ENCODE measurements at places on chromosomes 2 and 18.

- DNase-seq = peak; percentile 32
Measured at GRCh38 chr2:105866216-105867185, 121.8 kb downstream of the NCK2 start.

- DNase-seq = no peak
Measured at GRCh38 chr2:21260311-21260710, 136.5 kb downstream of the TDRD15 start.

GRCh38 chr2:53786352-53786704 is 425 bp downstream of the ASB3 start:
- DNase-seq = no peak

DNA sequence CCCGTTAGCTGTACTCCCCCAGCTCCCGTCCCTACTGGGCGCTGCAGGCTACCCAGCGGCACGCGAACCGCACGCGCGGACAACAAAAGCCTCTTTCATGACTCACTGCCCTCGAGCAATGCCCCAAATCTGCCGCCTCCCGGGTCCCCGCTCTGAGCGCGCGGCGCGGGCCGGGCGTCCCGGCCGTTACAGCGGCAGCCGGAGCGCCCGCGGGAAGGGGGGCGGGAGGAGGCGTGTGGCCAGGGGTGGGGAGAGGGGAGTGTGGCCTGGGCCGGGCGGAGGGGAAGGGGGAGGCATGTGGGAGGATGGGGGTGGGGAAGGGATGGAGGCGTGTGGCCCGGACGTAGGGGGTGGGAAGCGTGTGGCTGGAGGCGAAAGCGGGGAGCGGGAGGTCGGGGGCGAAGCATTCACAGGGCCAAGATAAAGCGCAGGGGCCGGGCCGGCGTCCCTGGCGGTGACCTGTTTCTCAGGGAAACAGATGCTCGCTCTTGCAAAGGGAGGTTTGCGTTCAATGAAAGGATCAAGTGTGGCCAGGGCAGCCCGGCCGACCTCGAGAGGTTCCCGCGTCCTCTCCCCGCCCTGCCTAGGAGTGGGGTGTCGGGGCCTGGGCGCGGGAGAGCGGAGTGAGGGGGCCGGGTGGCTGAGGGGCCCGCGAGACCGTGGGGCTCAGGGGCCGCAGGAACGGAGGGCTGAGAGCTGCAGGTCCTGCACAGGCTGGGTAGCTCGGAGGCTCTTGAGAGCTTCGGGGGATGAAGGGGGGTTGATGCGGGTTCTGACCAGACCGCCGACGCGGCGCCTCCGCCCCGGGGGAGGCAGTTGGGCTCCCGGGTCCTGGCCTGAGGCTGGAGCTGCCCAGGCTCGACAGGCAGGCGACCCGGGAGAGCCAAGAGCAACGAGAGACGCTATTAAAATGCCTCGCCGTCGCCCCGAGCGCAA is 3.5 kb upstream of the NEUROD1 start:
- DNase-seq = peak; percentile 13

DNA sequence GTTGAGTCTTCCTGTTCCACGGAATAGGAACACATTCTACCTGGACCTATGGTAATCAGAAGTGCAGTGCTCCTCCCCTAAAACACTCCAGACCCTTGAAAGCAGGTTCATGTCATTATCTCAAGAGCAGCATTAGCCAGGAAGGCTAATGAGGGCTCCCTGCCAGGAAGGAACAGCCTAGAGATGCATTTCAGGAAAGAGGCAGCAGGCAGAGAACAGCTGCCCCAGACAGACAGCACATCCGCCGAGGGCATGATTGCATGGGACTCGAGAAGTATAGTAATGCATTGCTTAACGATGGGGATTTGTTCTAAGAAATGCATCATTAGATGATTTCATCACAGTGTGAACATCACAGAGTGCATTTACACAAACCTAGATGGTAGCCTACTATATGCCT is 171.5 kb downstream of the ALK start:
- no peak for DNase-seq

- DNase-seq = no peak
Measured at GRCh38 chr2:233768076-233768475, 8.0 kb downstream of the UGT1A1 start.

GRCh38 chr2:178476477-178476876 is 1.9 kb downstream of the FKBP7 start:
- DNase-seq = no peak

- no peak for DNase-seq
Measured at GRCh38 chr2:121398853-121399252, 113.9 kb upstream of the TFCP2L1 start.

- peak; percentile 93 for DNase-seq
Measured at GRCh38 chr2:201116959-201117734, 1.2 kb downstream of the CFLAR start.

- DNase-seq = peak; percentile 21
Measured at GRCh38 chr2:126634273-126634861, 21.6 kb upstream of the GYPC start.

- peak; percentile 26 for DNase-seq
Measured at GRCh38 chr2:128642821-128643220, 324.2 kb upstream of the HS6ST1 start.

GRCh38 chr2:240351826-240352426 is 83.5 kb upstream of the GPC1 start:
- no peak for DNase-seq

DNA sequence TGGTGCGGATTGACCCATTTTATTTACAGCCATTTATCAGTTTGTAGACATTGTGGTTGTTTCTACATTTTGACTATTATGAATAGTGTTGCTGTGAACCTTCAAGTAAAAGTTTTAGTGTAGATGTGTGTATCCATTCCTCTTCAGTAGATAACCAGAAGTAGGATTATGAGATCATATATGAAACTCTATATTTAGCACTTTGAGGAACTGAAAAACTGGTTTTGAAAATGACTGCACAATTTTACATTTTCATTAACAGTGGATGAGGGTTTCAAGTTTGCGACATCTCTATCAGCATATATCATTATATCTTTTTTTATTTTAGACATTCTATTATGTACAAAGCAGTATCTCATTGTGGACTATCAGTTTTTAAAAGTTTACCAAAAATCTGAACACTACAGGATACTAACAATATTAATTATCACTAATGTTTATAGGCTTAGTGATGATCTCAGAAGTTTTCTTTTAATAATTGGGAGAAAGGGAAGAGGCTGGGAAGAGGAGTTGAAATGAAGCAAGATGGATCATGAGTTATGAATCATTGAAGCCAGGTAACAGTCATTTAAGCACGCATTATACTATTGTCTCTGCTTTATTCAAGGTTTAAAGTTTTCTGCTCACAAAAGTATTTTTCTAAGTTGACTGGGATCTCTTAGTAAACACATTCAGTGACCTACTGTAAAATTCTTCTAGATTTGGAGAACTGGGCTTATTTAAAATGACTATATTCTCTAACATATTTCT is 329.0 kb upstream of the LRATD1 start:
- DNase-seq = no peak

- no peak for DNase-seq
Measured at GRCh38 chr2:240395448-240395847, 40.0 kb upstream of the GPC1 start.

DNA sequence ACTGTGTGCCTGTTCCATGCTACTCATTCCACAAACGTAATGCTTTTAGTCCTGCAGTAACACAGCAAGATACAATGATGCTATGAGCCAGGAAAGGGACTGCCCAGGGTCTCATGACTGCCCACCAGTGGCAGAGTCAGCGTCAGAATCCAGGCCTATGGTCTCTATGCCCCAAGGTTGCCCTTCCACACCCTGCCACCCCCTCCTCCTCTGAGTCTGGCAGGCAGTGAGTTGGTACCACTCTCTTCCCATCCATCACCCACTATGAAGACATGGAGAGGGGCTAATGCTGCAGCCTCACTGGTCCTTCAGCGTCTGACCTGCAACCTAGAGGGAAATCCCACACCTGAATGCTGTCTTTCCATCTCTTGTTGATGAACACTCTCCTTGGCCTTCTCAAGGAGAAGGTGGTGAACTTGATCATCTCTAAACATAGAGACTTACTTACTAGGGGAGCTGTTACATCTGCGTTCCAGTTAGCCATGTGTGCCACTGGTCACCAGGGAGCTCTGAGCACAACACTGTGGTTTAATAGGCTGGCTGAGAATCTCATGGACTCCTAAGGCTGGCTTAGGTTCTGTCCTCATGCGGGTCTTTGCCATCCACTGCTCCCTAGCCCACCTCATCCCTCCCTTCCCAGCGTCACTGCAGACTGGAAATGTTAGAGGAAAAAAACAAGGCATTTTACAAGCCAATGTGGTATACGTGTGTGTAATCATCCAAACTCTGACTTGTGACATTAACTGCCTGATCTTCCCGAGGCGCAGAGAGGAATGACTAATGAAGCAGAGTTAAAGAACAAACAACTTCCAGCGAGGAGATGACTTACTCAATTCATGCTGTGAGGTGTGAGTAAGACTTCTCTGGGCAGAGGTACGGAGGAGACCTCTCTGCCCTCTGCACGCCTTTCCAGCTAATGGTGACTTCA is 28.8 kb downstream of the STEAP3 start:
- no peak for DNase-seq

DNA sequence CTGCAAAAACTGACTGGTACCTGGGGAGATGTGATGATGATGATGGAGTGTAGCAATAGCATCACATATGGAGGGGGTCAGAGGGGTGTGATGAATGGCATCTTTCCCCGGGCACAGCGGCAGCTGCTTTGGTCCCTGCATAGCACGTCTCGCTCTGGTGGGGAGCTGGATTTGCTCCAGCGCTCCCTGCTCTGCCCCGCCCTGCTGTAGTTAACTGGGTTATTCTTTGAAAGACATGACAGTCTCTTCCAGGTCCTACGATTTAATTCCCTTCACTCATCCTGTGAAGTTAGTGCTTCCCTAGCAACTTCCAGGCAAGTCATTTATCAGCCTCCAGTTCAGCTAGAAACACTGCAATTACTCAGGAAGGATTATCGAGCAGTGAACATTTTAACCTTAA is 463.1 kb downstream of the TSN start:
- no peak for DNase-seq

GRCh38 chr2:19346983-19347618 is 11.3 kb downstream of the OSR1 start:
- peak; percentile 39 for DNase-seq

- no peak for DNase-seq
Measured at GRCh38 chr2:19461504-19462255, 103.3 kb upstream of the OSR1 start.

- DNase-seq = no peak
Measured at GRCh38 chr2:212709280-212709679, 170.7 kb upstream of the ERBB4 start.

- DNase-seq = no peak
Measured at GRCh38 chr2:8756230-8756629, 74.4 kb downstream of the ID2 start.

GRCh38 chr18:67615876-67616275 is 99.4 kb upstream of the DSEL start:
- DNase-seq = no peak

DNA sequence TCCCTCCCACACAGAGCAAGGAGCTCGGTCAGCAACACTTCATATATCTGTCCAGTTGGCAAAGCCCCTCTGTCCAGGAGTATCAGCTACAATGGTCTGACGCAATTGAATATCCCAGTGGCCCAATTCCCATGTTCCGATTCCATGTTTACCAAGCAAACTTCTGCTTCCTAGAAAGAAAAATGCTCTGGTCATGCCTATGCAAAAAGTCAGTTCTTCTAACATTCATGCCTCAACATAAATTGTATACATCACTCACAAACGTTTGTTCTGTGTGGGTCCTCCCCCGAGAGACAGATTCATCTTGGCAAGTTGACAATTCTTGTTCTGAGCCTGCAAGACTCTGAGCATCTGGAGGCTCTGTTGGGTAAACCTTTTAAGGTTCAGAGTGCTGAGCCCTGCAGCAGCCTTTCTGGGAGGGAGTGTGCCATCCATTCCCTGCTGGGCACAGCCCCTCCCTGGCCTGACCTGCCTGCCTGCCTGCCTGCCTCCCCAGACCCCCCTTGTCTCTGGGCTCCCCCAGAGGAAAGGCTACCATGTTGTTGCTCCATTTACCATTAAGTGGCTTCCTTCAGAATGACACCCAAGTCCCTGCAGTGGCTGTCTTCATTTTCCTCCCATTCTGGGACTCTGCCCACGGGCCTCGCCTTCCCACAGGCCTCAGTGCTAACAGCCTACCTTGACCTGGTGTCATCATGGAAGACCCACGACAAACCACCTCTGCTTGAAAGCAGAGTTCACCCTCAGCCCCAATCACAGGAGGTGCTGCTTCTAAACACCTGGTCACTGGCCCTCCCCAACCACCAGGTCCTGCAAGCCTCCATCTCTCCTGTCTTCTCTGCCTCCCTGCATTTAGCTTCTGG is 37.6 kb upstream of the TAF1B start:
- DNase-seq = peak; percentile 40

DNA sequence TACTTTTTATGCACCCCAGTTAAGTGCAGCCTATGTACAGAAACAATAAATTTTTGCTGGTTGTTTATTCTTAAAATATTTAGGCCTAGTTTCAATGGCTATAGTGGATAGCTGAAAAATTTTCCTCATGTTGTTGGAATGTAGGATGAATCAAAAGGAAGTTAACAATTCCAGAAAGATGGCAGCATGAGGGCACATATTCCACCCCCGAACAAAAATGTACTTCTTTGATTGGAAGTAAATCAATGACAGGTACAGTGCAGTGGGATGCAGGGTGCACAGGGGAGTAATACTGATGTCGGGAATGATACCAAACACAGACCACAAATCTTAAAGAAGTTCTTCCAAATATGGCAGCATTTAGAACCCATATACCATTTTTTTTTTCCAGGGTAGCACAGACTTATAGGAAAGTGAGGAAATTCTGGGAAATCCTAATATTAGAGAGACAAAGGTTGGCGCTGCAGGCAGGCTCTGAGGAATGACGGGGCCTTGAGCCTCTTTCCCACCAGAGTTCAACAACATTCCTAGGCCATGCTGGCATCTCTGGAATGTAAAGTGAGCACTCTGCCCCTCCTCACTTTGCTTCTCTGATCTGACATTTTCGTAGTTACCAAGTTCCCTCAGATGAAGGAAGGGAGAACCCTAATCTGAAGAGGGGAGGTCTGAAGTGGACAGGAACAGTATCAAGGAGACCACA is 36.6 kb upstream of the IKZF2 start:
- DNase-seq = no peak

DNA sequence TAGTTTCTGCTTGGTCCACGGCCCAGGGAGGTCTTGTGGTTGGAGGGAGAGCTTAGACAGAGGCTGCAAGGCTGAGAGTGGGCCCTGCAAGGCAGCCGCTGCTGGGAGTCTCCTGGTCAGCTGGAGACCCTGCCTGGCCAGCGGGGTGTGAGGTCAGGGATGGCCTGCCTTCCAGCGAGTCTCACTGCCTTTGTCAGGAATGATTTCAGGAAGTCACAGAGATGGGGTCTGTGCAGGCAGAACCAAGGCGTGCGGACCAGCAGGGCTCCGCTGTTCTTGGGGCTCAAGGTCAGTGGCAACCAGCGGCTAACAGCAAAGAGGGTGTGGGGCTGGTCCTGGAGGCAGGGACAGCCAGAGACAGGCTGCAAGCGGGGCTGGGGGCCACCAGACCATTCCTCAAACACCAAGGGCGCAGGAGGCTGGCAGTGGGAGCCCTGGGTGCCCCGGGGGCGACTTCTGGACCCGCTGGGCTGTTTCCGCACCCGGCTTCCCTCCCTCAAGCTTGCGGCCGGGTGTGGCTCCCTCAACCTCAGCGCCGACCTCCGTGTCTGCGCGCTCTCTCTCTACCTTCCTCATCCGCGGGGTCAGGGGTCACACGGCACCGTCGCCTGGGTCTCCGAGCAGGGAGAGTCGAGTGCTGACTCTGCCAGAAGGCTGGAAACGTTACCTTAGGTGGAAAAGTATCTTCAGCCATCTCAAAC is 124.5 kb upstream of the CTDP1 start:
- DNase-seq = no peak
